Stimulated activated naive B cell treated with anti-CD40 and anti-IgM and Interleukin-4, amounts not matched to agents 10 μg/mL and 1 μg/mL and 100 μg/mL, for 72 hours (primary cell): ENCODE measurements at places on chromosomes 3 and 15.

DNA sequence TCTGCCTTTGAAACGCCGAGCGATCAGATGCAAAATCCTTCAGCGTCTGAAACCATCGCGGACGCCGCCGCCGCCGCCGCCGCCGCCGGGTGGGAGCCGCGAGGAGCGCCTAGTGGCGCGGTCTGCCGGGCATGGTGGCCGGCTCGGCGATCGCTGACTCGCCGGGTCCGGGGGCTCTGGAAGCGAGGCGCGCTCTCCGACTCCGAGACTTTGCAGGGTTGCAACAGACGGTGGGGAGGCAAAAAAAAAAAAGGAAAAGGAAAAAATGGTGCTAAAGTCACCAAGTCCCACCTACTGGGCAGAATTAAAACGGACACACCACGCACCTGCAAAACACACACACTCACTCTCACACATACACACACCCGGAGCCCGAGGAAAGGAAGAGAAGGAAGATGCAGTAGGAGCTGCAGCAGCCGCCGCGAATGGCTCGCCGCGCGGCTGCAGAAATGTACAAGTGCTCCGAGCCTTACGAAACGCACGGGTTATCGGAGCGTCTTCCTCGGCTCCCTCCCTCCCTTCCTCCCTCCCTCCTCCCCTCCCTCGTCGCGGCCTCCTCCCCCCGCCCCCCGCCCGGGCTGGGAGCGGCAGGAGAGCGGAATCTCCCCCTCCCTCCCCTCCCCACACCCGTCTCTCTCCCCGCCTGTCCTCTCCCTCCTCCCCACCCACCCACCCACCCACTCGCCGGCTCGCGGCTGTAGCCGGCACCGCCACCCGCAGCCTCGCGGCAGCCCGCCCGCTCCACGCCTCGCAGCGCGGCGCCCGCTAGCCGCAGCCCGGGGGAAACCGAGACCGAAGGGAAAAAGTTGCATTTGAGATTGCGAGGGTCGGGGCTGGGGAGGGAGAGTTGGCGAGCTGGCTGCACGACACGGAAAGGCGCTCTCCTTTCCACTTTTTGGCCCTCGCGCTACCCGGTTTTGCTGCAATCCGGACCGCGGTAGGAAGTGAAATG is at the start of gene NTRK3:
TSS of gene NTRK3 (minus strand) at position 461 of the 952 bp plus-strand sequence. CDS start 586 bp downstream, outside the sequence.
- no peak for DNase-seq

DNA sequence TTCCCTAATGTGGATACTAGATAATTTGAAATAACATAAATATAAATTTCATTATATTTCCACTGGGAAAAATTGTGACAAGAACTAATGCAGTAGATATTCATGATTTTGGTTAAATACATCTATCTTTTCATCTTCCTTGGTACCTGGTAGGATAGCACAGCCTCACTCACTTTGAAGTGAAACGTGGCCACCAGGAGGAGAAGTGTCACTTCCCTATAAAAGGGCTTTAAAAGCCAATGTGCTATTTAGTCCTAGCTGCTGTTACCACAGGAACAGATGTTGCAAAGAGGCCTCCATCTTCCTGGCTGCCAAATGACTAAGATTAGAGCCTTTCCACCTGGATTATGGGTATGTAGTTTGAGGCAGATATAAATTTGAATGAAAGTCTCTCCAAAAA is 140.0 kb downstream of the PLOD2 start:
- DNase-seq, result no peak

DNA sequence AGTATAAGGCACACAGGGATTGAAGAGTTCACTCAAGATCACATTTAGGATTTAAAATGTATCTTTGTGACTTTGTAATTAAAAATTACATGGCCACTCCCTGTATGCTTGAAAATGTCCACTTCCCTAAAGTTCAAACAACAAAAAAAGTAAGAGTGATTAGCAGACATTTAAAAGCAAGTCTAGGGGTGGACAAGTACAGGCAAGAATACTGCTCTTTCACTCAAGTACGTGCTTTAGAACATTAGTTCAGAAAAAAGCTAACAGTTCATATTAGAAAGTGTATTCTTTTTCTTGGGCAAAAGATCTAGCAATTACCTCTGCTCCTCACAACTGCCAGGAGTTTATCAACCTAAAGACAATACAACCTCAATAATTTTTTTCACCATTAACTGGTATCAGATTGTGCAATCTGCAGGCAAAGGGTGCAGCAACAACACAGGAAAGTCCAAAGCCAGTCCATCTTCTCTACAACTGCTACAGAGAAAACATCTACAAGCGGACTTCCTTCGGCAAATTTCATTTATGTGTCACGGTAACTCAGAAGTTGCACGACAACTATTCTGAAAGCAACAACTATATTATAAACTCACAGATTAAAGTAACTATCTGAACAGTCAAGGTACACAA is 18.1 kb downstream of the CHSY1 start:
- DNase-seq, result no peak

GRCh38 chr3:30577788-30578187 is 28.6 kb upstream of the TGFBR2 start:
- DNase-seq, result no peak

DNA sequence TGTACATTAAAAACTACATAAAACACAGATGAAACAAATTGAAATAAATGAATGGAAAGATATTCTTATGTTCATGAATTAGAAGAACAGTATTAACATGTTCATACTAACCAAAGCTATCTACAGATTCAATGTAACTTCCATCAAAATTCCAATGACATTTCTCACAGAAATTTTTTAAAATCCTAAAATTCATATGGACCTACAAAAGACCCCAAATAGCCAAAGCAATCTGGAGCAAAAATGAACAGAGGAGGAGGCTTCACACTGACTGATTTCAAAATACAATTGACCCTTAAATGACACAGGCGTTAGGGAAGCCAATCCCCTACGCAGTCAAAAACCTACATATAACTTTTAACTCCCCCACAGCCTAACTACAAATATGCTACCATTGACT is 39.4 kb downstream of the KPNA1 start:
- DNase-seq, result no peak

DNA sequence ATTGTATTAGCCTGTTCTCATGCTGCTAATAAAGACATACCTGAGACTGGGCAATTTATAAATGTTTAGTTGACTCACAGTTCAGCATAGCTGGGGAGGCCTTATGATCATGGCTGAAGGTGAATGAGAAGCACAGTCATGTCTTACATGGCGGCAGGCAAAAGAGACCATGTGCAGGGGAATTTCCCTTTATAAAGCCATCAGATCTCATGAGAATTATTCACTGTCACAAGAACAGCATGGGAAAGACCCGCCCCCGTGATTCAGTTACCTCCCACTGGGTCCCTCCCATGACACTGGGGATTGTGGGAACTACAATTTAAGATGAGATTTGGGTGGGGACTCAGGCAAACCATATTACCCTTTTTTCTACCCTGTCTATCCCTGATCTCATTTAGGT is 51.5 kb upstream of the MYZAP start:
- DNase-seq, result no peak

DNA sequence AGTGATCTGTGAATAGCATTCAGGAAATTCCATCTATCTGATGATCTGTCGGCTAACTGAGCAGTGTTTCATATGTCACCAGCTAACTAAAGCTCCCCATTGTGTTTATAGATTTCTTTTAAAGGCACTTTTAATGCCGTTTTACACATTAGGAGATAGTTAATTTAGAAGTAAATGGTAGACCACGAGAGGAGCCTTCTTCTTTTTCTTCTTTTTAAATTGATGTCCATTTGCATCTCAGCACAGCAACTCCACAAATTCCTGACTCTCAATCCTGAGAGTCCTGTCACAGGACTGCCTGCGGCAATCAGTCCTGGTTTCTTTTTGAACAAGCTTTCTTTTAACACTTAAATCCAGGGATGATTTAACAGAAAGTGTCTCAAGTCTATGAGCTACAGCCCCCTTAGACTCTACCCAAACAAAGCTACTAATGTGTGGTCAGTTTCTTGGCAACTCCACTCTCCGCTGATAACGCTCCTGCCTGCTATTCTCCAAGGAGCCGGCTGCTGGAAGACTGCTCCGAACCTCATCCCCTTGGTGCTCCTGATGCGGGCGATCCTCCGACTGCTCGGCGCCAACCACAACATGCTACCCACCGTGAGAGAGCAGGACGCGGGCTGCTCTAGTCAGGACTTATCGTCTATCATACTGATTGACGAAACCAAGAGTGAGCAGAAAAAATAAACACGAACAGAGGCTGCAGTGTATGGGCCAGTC is 421.4 kb downstream of the MECOM start:
- no peak for DNase-seq

- no peak for DNase-seq
Observed at GRCh38 chr3:139295040-139295439, 48.8 kb upstream of the MRPS22 start.

DNA sequence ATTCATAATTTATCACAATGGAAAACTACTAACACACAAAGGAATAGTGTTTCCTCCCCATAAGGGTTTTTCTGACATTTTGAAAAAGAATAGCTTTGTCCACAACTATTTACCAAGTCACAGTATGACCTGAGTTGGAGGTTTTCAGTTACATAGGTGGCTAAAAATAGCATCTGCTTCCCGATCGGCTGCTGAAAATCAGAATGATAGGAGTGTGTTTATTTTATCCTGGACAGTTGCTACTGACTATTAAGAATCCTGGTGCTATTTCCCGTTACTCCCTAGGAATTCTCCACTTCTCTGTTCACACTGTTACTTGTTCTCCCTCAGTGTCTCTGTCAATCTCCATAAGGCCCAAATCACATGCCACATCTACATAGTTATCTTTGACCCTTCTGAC is 353.9 kb upstream of the RARB start:
- no peak for DNase-seq

DNA sequence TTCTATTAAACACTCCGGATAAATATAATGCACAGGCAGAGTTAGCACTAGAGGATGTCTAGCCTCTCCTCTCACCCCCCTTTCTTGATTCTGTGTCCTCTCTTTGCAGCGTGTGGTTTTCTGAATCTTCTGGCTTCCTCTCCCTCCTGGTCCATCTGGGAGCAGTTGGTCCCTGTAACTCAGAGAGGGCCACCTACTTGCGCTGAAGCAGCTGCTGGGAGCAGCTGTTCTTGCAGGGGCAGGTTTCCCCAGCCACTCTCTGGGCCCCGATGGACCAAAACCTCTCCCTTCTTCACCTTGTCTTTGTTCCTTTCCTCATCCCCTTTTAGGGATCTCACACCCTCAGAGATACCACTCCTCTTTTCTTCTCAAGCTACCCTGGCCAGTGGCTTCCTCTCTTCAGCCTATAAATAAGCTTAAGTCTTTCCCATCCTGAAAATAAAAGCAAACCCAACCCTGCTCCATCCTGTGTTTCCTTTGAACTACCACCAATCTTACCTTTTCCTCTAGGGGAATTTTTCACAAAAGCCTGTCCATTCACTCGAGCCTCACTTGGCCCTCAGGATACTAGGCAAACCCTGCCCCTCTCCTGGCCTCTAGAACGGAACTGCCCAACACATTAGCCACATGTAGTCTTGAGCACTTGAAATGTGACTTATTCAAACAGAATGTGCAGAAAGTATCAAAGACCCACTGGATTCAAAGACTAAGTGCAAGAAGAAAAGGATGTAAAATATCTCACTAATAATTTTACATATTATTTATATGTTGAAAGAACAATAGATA is 59.7 kb downstream of the STARD5 start:
- no peak for DNase-seq

GRCh38 chr15:67156834-67157233 is 91.4 kb downstream of the SMAD3 start:
- no peak for DNase-seq

- DNase-seq, result no peak
Observed at GRCh38 chr3:50575372-50575771, 6.0 kb downstream of the HEMK1 start.

DNA sequence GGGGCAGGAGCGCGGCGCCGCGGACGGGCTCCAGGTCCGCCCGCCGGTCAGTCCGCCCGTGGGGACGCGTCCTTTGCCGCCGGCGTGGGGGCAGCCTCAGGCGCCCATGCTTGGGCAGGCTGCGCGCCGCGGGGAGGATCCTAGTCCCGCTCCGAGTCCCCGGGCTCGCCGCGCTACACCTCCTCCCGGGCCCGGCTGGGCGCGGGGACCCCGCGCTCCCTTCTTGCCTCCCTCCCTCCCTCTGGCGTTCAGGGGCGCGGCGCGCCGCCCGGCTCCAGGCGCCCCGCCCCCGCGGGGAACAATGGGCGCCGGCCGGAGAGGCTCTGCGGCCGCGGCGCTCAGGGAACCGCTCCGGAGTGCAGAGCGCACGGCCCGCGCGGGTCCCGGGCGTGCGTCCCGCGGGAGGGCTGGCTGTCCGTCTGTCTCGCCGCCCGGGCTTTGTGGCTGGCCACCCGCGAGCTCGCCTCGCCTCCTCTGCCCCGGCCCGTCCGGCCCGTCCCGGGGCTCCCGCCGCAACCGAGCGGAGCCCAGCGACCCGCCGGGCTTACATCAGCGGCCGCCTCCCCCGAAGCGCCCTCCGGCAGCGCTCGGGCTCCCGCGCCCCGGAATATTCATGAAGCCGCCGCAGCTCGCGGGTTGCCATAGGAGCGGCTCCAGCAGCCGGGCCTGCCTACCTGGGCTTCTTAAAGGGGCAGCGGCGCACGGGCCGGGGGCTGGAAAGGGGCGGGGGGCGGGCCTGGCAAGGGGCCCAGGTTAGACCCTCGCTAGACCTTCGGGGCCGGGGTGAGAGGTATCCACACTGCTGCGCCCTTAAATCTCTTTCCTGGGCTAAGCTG is at the start of gene HCN4:
TSS of gene HCN4 (minus strand) at position 658 of the 836 bp plus-strand sequence. CDS start 688 bp downstream, outside the sequence.
- no peak for DNase-seq

- no peak for DNase-seq
Observed at GRCh38 chr15:55268176-55268695, 21.4 kb downstream of the RAB27A start.

DNA sequence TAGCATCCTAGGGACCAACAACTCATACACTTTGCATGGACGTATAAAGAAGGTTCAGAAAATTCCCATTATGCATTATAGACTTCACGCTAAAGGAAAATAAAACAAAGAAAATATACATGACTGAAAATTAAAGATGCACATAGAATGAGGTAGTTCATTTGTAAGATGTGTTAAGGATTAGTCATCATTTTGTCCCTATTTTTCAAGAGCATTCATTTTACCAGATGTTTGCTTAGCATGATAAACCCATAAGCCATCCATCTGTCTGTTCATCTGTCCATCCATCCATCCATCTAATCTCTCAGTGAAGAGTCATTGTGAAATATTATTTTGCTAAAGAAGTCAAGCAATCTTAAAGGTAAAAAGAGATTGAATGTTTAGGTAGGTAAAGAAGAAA is 80.3 kb downstream of the TFG start:
- no peak for DNase-seq

DNA sequence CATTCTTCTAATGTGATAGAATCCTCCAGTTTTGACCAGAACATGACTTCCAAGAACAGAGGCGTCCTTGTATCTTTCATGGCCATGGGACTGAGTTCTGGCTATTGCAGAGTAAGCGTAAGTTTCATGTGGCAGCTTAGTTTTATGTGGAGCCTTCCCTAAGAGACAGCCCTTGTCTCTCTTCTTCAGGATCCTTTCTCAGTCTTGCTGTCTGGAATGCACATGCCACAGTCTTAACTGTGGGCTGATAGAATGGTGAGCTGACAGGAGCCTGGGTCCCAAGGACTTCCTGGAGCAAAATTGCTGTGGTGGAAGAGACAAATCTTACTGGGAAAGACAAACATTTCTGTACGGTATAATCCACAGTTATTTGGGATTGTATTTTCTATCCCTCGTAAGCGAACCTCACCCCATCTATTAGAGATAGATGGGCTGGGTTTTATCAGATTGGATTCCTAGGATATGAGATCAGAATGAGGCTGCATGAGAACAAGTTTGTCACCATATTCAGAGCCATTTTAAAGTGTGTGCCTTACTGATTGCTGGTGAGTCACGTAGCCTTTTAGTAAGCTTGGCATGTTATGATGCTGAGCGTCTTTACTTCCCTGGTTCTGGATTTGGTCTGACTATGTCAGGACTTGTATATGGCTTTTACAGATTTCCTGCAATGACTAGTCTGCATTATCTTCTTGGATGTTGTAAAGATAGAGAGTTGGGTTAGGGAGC is 32.8 kb downstream of the CDIN1 start:
- DNase-seq, result no peak
